ENCODE measurements at places on chromosomes 12 and 14. TPM values are rescaled to one million over a fixed set of nuclear protein-coding genes. Genes with fewer than 3 reads are reported as not detected.

Gene ANO2
- total RNA-seq, result not detected

Gene KLRC1
- total RNA-seq, result not detected

Gene HHIPL1
- 0.05 TPM for total RNA-seq

Gene TAS2R14
- 5.2 TPM for total RNA-seq

Gene TAS2R13
- total RNA-seq, result 2.8 TPM

Gene HOXC13
- not detected for total RNA-seq

Gene IL22
- 4.1 TPM for total RNA-seq

Gene CCDC85C
- 9.8 TPM for total RNA-seq

Gene ANG
- total RNA-seq, result 1.6 TPM

Gene JAG2
- total RNA-seq, result 7.2 TPM

Gene GLIPR1L1
- not detected for total RNA-seq

Gene MYF6
- not detected for total RNA-seq

Gene TPCN1
- 57.5 TPM for total RNA-seq

Gene SLC35F4
- total RNA-seq, result not detected

Gene TMEM233
- not detected for total RNA-seq

Gene DLGAP5
- 42.2 TPM for total RNA-seq

Gene IFI27L2
- total RNA-seq, result 68.1 TPM

Gene KRT85
- total RNA-seq, result not detected

Gene PKP2
- total RNA-seq, result not detected

Gene KIF5A
- total RNA-seq, result 2.2 TPM

Gene HPD
- total RNA-seq, result not detected

Gene PRPF39
- 44.0 TPM for total RNA-seq

Gene USP15
- total RNA-seq, result 168 TPM

Gene DCN
- total RNA-seq, result not detected

Gene CAPZA3
- total RNA-seq, result not detected

Gene SAMD15
- not detected for total RNA-seq

Gene RTL1
- total RNA-seq, result not detected

Gene CD163
- total RNA-seq, result not detected

Gene KIF26A
- 0.66 TPM for total RNA-seq
